Calu3 (cell line): ENCODE measurements at places on chromosomes 12 and 14. TPM values are rescaled to one million over a fixed set of nuclear protein-coding genes. Genes with fewer than 3 reads are reported as not detected.

- no peak for DNase-seq
Measured at GRCh38 chr12:51195841-51196240, 22.0 kb downstream of the POU6F1 start.

- no peak for DNase-seq
Measured at GRCh38 chr12:7344833-7345606, 41.1 kb downstream of the ACSM4 start.

Gene FOXN4
- not detected in 2 replicates for total RNA-seq

Gene KRT82
- total RNA-seq = not detected in 2 replicates

DNA sequence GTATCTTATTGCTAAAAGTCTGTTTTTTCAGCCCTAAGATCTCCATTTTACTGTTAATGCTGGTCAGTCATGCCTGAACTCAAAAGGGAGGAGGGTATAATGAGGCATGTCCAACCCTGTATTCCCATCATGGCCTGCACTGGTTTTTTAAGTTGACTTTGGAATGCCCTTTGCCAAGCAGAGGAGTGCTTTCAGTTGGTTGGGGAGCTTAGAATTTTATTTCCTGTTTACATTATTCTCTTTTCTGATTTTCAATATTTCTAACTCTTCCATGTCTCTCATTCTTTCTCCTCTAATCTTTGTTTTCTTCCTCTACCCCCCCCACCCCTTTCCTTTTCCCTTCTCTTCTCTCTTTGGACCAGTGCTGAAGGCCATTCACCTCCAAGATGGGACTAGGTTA is 4.9 kb upstream of the DHRS2 start:
- no peak for DNase-seq

DNA sequence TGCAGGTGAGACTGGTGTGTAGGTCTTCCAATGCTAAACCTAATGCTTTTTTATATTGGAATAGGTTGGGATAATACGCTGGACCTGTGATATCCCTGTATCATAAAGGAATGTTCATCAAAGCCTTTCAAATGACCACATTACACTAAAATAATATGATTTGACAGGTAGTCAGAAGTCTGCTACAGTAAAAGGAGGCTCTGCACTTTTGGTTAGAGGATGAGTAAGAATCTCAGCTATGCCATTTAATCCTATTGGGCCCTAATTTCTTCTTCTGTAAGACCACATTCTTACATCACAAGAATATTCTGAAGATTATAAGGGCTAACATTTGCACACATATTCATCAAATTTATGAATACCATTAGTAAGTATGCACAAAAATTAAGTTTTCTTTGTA is 250.5 kb upstream of the FLRT2 start:
- DNase-seq = no peak

DNA sequence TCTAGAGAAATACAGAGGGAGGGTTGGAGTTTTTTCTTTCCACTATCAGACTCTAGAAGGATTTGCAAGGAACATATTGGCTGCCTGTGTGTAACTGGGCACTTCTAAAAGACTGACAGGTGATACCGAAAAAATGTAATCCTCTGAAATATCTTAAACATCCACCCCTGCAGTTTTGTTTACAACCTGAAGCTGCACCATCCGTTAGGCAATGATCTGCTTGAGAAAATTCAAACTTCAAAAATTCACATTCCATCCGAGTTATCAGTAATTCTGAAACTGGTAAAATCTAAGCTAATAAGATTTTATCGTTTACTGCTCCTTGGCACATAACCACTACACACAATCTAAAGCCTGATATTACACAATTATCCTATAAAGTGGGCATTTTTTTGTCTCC is 528.6 kb downstream of the FUT8 start:
- DNase-seq = no peak

DNA sequence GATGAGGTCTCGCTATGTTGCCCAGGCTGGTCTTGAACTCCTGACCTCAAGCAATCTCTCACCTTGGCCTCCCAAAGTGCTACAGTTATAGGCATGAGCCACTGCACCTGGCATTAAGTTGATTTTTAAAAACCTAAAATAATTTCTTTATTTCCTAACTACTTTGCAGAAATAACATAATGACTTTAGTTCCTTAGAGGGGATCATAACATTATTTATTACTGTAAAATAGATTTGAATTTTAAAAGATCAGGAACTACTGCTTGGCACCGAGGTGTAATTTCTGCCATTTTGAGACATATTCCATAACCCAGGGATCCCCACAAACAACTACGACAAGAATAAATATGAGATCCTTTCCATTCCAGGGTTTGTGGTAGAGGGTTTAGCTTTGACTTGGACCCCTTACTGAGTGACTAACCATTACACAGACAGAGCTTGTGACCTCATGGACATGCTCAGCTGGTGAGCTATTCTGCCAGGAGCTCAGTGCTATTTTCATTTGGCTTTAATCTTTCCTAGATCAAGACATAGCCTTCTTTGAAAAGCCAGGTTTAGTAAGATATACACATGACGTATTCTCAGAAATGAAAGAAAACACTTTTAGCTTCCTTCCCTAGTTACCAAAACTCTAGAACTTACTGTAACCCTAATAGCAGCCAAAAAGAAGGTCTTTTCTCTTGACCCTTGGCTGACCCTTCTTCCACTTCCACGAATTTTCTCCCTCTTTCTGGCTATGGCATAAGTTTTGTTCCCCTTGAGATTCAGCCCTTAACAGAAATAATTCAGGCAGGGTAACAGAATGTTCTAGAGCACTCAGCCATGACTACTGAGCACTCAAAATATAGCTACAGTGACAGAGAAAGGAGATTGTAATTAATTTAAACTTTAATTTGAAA is 75.1 kb upstream of the NUDT4 start:
- no peak for DNase-seq

DNA sequence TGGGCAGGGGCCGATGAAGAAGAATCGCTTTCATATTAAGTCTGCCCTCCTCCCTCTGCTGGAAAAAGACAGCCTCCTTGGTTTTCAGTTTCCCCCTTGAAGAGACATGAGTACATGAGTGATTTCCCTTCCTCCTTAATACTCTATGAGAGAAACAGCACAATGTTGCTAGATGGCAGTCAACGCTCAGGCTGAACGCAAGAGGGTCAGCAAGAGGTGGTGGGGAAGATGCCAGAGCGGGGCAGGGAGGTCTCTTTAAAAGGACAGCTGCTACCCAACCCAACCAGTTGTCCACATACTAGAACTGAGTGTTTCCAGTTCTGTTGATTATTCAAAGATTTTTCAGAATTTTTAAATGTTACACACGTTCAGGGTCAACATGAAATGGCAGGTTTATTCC is 22.8 kb downstream of the CRACR2A start:
- DNase-seq = no peak

GRCh38 chr12:8849876-8850275 is 27.5 kb downstream of the A2ML1 start:
- DNase-seq = no peak

Gene WNT5B
- 0.24 TPM in 1 of 2 replicates, not detected in the other for total RNA-seq

GRCh38 chr12:48693572-48693971 is 11.5 kb upstream of the KANSL2 start:
- DNase-seq = no peak

Gene AICDA
- not detected in 2 replicates for total RNA-seq

GRCh38 chr12:42588524-42589464 is 752 bp downstream of the PRICKLE1 start:
- DNase-seq = peak; percentile 56

GRCh38 chr14:91009501-91010152 is 50.8 kb downstream of the RPS6KA5 start:
- no peak for DNase-seq

- no peak for DNase-seq
Measured at GRCh38 chr12:25682421-25682820, 129.3 kb upstream of the LMNTD1 start.

DNA sequence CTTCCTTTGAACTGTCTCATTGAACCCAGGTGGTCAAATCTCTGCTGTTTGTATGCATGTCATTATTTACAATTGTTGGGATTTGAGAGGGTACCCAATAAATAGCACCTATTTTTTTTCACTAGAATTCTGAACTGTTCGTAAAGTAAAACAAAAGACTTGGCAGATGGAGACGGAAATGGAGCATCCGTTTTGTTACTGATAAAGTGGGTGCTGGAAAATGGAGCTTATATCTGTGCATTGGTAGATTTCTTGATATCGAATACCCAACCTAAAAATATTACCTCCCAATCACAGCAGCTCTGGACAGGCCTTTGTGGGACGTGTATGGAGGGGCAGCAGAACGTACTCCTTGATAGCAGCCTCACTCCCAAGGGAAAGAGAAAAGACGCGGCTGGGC is 224.4 kb downstream of the C12orf75 start:
- DNase-seq = no peak
